ENCODE measurements at places on chromosomes 4 and X.

DNA sequence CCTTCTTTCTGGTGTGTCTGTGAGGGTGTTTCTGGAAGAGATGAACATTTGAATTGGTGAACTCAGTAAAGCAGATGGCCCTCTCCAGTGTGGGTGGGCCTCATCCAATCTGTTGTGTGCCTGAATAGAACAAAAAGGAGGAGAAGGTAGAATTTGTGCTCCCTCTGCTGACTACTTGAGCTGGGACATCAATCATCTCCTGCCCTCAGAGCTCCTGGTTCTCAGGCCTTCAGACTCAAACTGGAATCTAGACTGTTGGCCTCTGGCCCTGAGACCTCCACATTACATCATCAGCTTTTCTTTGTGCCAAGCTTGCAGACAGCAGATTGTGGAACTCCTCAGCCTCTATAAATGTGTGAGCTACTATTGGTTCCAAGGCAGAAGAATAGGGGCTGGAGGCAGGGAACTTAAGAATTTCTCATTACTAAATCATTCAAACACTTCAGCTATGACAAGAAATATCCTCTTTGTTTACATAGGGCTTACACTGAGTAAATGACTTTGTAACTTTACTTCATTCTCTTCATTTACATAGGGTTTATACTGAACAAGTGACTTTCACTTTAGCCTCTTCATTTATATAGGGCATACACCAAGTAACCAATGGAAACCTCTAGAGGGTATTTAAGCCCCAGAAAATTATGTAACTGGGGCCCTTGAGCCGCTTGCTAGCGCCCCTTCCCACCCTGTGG is 86.9 kb upstream of the NWD2 start:
- no peak for DNase-seq

- DNase-seq = no peak
These were observed 2.0 kb upstream of the PROM1 start for GRCh38 chr4:16085822-16086221.

DNA sequence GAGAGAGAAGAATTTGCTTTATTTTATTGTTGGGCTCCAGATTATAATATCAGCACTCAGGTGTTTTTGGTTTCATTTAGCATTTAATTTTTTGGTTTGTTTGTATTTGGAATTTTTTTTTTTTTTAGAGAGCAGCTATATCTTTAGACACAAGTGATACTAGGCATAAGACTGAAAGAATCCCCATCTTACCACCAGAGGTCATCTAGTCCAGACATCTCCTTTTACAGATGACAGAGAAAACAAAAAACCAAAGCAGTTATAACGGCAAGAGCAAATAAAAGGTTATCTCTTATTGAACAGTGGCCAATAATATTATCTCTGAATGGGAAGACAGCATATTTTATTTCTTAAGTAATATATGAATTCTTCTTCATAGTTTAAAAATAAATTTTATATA is 22.8 kb downstream of the USP38 start:
- no peak for DNase-seq

- DNase-seq = no peak
These were observed 37.9 kb downstream of the WDR1 start for GRCh38 chr4:10078481-10079233.

DNA sequence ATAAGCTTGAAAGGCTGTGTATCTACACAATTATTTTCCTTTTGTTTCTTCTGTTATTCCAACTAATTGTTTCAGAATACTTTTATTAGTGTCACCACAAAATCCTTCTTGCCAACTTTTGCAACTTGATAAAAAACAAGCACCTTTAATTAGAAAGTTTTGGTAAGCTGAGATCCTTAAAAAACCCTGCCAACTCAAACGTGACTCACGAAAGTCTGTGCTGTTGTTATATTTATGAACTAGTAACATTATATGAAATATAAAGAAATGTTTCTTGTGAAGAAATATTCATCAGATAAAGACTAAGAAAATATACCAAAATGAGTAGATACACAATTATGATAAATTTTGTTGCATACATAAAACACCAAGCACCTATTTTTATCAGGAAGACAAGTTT is 49.0 kb downstream of the HUWE1 start:
- no peak for DNase-seq

DNA sequence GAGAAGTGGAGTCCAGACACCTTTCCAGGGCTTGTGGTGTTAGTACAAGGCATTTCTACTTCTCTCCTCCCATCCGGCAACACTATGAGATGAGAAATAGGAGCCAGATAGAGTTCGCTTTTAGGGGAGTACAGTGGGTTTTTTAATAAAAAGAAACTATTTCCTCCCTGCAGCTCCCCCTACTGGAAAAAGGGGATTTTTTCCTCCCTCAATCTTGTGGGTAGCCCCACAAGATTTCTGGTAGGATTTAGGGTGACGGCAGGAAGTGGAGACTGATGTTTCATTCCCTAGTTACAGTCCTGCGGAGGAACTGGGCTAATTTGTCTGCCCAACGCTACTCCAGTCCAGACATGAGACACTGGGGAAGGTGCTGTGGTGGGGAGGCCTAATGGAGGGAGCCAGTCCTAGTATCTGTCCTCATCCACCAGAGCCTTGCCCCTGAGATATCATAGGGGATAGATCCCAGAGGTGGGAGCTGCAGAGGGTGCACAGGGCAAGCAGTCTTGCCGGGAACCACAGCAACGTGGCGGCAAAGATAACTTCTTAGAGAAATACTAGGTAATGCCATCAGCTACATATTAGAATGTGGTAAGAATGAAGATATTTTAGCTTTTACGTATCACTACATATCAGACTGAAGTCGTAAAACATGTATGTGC is 45.5 kb upstream of the PRKG2 start:
- no peak for DNase-seq

DNA sequence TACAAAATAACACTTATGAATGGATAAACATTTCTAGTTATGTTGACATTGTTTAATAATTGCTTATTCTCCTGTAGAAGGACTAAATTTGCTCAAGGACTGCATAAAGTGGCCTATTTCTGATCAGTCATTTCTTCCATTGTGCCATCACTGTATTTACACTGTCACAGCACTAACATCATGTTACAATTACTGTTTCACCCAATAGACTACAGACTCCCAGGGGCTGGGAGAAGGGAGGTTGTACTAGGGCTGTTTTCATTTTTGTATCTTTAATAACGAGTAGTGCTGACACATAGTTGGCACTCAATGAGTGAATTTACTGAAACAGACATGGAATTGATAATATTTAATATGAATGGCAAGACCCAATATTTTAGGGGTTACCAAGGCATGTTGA is 139.5 kb downstream of the SLC10A7 start:
- no peak for DNase-seq

DNA sequence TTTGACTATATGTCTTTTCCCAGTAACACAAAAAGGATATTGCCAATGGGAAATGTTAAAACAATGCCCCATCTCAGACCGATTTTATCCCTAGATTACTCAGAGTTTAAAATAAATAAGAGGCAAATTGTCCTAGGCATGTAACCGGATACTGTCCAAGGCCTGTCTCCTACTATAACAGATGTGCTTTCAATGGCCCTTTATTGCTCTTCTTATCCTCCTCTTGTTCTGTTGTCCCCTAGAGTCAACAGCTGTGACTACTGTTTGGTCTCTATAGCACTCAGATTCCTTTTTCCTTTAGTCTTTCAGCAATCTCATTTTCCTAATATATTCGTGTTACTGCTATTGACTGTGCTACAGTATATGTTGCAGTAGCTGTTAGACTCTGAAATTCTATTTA is 66.8 kb upstream of the PLS3 start:
- DNase-seq = no peak

DNA sequence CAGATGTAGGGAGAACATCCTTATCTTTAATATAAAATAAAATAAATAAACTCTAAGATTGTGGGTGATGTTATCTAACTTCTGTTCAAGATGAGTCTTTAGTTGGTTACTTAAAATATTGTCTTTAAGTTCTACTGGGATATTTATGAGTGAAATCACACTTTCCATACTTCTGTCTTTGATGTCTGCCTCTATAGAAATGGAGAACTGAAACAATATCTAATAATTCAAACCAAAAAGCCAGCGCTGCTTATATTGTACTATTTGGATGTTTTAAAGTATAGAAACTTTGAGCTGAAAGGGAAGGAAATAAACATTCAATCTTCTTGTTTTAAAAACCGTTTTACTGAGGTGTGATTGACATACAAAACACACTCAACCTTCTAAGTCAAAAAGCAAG is 44.8 kb upstream of the RPS6KA3 start:
- no peak for DNase-seq

DNA sequence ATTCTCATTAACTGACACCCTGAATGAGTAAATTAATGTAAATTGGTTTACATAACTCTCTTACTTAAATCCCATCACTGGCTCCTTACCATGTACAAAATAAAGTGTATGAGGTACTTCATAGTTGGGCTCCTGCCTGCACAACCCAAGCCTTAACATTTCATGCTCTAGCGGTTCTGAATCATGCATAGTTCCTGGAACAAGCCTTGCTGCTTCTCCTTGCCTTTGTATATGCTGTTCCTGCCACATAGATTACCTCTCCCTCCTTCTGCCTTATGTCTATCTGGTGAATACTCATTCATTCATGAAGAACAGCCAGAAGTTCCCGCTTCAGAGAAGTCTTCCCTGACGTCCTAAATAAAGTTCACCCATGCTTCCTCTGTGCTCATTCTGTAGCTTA is 594.7 kb downstream of the SMARCA1 start:
- peak; percentile 26 for DNase-seq

DNA sequence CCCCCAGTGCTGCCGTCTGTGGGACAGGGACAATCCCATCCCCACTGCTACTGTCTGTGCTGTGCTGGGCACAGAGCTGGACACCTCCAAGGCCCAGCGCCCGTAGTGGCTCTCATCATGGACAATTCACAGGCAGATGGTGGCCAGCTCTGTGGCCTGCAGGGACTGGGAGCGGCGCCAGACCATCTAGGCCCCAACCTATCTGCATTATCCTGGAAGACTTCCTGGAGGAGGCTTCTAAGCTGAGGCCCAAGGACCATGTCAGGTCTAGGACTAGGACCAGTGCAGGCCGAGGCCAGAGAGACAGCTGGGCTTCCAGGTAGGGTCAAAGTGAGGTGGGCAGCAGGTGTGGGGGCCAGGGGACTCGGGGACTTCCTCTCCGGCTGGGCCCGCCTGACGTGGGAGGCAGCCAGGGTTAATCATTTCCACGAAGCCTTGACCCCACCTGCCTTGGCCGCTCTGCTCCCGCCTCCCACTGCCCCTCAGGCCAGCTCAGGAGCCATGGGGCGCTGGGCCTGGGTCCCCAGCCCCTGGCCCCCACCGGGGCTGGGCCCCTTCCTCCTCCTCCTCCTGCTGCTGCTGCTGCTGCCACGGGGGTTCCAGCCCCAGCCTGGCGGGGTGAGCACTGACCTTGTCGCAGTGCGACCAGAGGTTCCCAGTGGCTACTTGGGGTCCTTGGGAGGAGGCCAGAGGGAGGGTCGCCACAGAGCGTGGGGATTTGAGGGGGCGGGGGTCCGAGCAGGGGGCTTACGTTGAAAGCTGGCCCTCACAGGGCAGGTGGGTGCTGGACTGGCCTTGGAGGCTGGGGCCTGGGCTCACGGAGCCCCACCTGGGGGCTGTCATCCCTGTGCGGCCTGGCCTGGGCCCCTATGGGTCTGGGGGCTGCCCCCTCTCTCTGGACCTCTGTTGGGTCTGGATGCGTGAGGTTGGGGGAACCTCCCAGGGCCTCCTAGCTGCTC is at the start of gene HGFAC:
Gene HGFAC (plus strand): TSS at position 468 of the 959 bp plus-strand sequence. CDS start 34 bp downstream, at position 502.
- no peak for DNase-seq

- no peak for DNase-seq
These were observed 105.8 kb upstream of the MAGEB18 start for GRCh38 chrX:26032111-26032912.

DNA sequence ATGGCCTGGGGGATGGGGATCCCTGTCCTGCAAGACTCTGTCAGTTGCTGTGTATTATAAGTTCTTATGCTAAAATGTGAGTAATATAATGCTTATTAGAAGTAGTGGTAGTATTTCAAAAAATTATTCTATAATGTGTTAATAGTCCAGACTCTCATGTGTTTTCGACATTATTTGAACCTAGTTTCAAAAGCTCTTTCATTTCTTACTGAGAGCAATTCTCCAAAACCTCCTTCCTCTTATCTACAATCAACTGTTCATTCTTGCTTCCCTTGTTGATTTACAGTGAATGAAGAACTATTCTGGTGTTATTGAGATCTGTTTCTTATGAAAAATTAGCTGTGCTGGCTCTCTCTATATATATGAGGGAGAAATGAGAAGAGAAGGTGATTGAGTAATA is 32.9 kb upstream of the PTPN13 start:
- no peak for DNase-seq

DNA sequence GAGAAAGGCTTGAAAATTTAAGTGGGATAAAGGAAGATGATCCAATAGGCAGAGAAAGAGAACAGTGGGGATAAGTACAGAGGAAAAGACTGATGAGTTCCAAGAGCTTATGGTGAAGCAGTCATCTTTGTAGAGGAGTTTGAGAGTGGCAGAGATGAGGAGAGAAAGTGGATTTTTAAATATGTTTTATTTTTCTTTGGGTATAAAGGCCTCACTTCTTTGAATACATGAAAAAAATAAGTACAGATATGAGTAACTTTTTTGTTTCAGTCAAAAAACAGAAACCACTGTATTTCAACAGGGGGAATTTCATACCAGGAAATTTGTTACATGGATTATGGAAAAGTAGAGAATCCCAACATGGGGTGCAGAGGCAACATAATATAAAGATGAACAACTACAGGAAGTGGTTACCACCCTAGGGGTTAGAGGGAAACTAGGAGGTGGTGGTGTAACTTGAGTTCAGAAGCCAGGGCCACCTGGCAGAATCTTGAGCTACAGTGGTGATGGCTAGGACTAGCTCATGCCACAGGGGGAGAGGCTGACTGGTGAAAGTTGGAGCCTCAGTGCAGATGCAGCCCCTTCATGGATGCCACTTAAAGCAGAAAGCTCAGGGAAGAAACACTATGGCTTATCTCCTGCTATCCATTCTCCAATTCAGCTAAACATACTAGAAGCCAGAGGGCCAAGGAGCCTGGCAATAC is 3.4 kb upstream of the CYBB start:
- DNase-seq = no peak

- DNase-seq = no peak
These were observed 163.1 kb downstream of the LARP7 start for GRCh38 chr4:112800001-112800400.

GRCh38 chrX:8189096-8189830 is 18.2 kb upstream of the VCX2 start:
- no peak for DNase-seq

DNA sequence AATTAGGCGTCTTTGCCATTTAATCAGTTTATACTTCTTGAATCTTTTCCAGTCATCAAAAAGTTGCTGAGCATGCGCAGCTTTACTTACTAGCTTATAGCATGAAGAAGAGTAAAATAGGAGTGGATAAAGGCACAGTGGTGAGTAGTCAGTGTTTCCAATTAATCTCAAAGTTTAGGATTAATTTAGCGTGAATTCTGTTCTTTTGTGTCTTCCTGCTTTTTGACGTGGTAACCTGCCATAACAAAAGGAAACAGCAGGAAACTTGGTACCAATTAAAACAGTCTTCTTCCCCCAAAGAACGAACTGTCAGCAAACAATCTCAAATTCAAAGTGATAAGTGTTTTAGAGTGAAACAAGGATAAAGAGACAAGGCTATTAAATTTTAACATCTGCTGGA is 61.9 kb downstream of the TET2 start:
- no peak for DNase-seq

- DNase-seq = no peak
These were observed 318.6 kb upstream of the BMP3 start for GRCh38 chr4:80711956-80712355.

Measured in non-pigmented ciliary epithelial cell (primary cell).